ENCODE measurements at places on chromosomes 2 and 18. TPM values are rescaled to one million over a fixed set of nuclear protein-coding genes. Genes with fewer than 3 reads are reported as not detected.

DNA sequence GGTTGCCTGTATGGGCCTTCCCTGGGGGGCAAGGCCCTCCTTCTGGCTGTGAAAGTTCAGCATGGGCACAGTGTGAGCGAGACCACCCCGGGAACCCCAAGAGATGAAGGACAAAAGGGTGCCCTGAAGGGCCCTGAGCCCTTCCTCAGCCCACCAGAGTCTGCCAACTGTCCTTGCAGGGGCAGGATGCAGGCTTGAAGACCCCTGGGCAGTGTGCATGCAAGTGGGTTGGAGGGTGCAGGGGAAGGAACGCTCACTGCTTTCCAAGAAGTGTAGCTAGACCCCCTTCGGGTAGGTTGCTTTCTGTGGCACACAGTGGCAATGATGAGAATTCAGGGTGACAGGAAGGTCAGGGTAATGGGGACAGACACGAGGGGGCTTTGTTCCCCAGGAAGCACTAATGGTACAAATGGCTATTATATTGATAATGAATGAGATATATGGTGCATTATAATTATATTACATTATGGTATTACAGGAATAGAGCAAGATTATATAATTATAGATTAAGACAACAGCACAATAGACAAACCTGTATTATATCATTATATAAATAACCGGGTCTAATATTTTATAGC, 228.7 kb downstream of the ATAD2B start:
- DNase-seq: no peak

DNA sequence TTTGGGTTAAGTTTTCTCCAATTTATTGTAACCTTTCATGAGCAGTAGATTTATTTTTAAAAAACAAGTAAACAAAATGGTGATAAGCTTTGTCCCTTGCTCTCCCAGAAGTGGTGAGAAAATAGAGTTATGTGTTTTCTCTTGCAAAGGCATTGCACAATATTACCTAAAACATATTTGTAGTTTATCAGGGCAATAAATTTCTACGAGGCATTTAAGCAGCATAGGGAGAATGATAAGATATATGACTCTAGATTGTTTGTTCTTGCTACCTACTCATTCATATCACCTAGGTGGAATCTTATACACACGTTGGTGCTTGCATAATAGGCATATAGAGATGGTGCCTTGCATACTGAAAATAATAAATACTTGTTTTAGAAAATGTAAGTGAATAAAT, 201.7 kb downstream of the MYO1B start:
- no peak for DNase-seq

Gene AFF3
- 0.03 TPM for total RNA-seq

Gene GKN1
- not detected for total RNA-seq

- DNase-seq: no peak
Observed at GRCh38 chr2:176162911-176163671, 6.0 kb downstream of the HOXD3 start.

DNA sequence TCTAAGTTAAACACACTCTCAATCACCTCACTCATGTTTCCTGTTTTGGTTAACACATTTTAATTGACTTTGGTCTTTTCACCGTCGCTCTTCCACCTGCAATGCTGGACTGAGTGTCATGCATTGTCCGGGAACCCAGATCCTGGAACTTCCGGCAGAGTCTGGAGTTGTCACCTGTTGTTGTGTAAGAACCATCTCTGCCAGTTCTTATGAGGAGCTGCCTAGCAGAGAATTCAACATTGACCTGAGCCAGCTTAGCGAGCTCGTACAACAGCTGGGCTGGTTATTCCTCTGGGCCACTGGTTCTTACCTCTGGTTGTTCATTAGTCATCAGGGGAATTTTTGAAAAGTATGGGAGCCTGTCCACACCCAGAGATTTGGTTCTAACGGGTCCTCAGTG, 75.7 kb downstream of the BCL2L11 start:
- no peak for DNase-seq

Data from activated CD4-positive, alpha-beta memory T cell treated with anti-CD3 and anti-CD28 coated beads, Interleukin-2, amount 10 ng/mL, durations not matched to agents 7 days and 5 days (primary cell).